ENCODE measurements at places on chromosomes 5 and 9.

DNA sequence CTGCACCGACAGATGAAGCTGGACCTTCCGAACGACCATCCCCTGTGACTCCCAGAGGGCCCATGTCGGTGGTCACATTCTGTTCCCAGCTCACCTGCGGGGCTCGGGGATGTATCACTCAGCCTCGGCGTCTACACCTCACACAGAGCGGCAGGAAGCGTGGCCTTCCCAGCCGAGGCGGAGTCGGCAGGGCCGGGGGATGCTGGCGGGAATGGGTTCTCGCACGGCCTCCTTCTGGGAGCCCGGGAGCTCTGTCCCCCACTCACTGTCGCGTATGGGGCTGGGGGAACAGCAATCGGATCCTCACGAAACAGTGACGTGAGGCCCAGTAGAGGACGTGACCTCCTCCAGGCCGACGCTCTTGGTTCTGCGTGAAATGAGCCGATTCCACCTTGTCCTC lies 20.4 kb downstream of the NACC2 start:
- H3K4me3 ChIP-seq: no peak overlapping the region
- H3K27ac ChIP-seq: no peak overlapping the region
- H3K27me3 ChIP-seq: no peaks in the 10 kb centered on the region
- peaks cover 13% of the 10 kb centered on the region for H3K4me1 ChIP-seq
- H3K36me3 ChIP-seq: no peaks in the 10 kb centered on the region
- no peak for DNase-seq

GRCh38 chr5:157049605-157050004 lies 9.3 kb downstream of the HAVCR1 start:
- H3K27ac ChIP-seq: peak overlapping the region; percentile 22
- peaks cover 53% of the 10 kb centered on the region for H3K4me1 ChIP-seq
- peak overlapping the region; percentile 60 for H3K4me3 ChIP-seq
- DNase-seq: no peak
- H3K27me3 ChIP-seq: no peaks in the 10 kb centered on the region
- peaks cover 8% of the 10 kb centered on the region for H3K36me3 ChIP-seq

- no peaks in the 10 kb centered on the region for H3K27me3 ChIP-seq
- no peak overlapping the region for H3K4me3 ChIP-seq
- no peak overlapping the region for H3K27ac ChIP-seq
- H3K4me1 ChIP-seq: peaks cover 13% of the 10 kb centered on the region
These were observed 21.3 kb downstream of the PWWP2A start for GRCh38 chr5:160097991-160098390.

DNA sequence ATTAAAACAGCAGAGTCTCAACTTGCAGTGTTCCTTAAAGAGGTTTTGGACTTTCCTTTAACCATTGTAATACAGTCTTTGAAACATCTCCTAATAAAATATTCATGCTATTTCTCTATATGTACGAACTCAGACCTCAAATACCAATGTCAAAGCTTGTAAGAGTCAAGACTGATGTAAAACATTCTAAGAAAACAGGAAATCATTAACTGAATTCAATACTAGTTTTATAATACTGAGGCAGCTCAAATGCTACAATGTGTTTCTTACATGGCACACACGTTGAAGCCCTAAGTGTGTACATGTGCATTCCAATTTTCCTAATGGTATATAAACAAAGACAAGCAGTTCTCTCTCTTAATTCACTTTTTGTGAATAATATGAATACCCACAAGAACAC lies 11.6 kb downstream of the PSIP1 start:
- peak overlapping the region; percentile 77 for H3K27ac ChIP-seq
- peaks cover 59% of the 10 kb centered on the region for H3K4me1 ChIP-seq
- peaks cover 59% of the 10 kb centered on the region for H3K36me3 ChIP-seq
- no peak for DNase-seq
- no peaks in the 10 kb centered on the region for H3K27me3 ChIP-seq
- H3K4me3 ChIP-seq: peak overlapping the region; percentile 29

- H3K4me1 ChIP-seq: no peaks in the 10 kb centered on the region
- no peak overlapping the region for H3K27ac ChIP-seq
- no peak for DNase-seq
- H3K4me3 ChIP-seq: no peak overlapping the region
- no peaks in the 10 kb centered on the region for H3K36me3 ChIP-seq
These were observed 153.7 kb downstream of the TLE1 start for GRCh38 chr9:81535542-81536241.

DNA sequence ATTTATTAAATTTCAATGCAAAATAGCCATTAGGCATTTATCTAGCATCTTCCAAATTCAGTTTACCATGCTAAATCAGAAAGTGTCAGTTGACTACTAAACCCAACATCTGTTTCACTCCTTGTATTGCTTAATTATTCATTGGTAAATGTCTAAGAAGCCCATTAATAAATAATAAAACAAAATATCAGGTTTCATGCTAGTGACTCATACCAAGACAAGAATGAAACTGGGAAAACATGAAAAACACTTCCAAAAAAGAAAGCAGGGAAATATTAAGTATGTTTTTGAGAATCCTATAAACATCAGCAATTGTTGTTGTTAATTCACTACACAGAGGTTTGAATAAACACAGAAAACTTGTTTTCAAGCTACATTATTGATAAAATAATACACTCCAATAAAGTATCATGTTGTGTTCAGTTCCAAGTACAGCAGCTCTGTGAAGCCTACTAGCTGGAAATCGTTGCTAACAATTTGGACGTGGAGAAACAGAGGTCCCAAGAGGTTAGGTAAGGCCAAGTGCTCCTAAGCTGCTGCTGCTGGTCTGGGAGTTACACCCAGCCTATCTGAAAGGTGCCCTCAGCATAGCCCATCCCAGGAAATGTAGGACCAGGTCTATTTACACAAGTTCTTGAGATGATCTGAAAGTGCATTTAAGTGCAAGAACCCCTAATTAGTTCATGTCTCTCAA lies 78.8 kb downstream of the GNAQ start:
- H3K36me3 ChIP-seq: peaks cover 7% of the 10 kb centered on the region
- no peaks in the 10 kb centered on the region for H3K27me3 ChIP-seq
- no peak for DNase-seq
- H3K4me1 ChIP-seq: peaks cover 40% of the 10 kb centered on the region
